ENCODE measurements at places on chromosomes 5 and 9.
A peak's percentile ranks its signal among the peaks of the same experiment; 100 is the strongest.

- no peak for DNase-seq
Measured at GRCh38 chr9:92666236-92666635, 3.7 kb downstream of the IPPK start.

- peak; percentile 82 for DNase-seq
Measured at GRCh38 chr5:96601715-96602244, 60.4 kb upstream of the CAST start.

DNA sequence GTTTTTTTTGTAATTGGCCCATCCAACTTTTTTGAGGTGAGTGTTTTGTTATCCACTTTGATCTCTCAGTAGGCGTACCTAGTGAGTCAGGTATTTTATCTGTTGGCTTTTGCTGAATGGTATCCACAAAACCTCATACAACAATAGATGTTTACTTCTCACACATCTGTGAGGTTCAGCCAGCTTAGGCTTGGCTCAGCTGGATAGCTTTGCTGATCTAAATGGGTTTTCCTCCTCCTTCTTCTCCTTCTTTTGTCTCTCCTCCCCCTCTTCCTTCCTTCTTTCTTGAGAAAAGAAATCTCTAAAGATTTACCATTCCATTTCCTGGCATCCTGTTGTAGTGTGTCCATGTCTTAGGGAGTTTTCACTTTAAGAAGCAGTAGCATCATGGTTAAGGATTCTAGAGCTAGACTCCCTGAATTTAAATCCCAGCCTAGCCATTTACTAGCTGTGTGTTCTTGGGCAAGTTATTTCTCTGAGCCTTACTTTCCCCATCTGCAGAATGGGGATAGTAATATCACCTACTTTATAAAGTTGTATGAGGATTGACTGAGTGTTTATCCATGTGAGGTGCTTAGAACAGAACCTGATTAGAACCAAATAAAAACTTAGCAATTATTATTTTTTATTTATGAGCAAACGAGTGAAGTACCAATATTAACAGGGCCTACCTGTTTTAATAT is 126.3 kb downstream of the ARHGAP26 start:
- no peak for DNase-seq

DNA sequence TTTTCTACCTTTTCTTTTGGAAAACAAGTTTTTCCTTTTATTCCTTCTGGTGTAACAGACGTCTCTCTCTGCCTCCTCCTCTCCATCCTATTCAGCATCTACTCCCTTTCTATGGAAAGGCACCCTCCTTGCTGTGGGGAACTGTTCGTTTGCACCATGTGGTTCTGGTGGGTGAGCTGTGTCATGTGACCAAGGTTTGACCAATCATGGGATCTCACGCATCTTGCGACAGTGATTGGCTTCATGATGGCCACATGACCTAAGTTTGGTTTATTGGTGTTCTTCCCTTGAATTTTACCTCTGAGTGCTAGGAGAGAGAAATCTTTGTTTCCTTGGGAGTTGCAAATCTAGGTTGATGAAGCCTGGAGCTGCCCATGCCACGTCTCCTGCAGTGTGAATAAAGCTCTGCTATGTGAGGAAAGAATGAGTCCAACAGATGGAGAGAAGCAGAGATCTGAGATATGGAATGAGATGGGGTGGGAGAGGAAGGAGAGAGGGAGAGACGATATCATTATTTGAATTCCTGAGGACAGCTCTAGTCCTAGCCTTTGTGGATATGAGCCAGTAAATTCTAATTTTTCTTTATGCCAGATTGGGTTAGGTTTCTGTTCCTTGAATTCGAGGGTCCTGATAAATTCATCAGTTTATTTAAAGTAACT is 178.8 kb upstream of the IL12B start:
- DNase-seq = no peak

DNA sequence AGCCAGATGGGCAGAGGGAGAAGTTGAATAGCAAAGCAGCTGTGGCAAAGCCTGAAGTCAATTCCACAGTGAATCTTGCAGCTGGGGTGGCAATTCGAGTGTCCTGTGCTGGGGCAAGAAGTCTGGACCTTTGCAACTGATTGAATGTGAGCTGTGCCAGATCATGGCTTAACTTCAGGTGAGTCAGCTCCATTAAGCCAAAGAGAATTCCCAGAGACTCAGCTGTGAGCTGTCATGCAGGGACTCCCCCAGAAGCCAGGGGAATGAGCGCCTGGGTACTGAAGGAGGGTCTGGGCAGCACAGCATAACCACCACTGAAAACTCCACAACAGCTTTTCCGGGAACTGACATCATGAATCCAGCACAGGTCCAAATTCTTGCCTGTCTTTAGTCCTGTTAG is 153.5 kb upstream of the TRPC7 start:
- no peak for DNase-seq

GRCh38 chr9:131656356-131657036 is 83.4 kb downstream of the RAPGEF1 start:
- no peak for DNase-seq

DNA sequence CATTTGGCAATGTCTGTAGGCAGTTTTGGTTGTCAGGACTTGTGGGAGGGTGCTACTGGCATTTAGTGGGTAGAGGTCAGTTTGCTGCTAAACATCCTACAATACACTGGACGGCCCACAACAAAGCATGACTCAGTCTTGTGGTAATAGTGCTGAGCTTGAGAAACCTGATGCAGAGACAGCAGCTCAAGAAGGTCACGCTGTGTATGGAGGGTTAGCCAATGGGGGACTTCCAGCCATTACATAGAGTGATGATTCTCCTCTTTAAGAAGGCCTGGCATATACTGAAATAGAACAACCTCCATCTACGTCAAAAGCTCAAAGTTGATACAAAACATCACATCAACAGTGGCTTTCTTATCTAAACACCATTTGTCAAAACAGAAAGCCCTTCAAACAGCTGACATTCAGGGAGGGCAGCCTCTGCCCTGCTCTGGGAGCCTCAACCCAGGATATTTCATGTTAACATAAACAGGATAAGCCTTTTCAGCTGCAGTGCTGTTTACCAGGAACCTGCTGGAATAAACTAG is 143.0 kb downstream of the GPBP1 start:
- peak; percentile 100 for DNase-seq

- no peak for DNase-seq
Measured at GRCh38 chr9:137069508-137070091, 757 bp downstream of the SAPCD2 start.

- no peak for DNase-seq
Measured at GRCh38 chr5:173916233-173916632, 28.1 kb downstream of the CPEB4 start.

GRCh38 chr5:83470526-83471404 is 779 bp upstream of the VCAN start:
- DNase-seq = no peak

DNA sequence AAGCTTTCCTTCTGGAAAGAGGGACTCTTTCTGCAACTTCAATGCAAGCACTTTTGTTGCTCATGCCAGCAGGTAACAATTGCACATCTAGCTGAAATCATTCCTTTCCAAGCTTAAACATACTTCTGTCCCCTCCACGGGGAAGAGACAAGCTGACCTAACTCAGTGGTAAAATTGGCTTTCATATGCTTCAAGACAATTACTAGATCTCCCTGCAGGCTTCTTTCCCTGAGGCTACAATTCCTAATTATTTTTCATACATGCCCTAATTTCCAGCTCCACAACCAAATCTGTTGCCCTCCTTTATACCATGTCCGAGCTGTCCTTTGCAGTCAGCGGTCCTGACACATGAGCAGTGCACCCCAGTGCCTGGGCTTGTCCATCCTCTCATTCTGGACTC is 324.9 kb downstream of the SPOCK1 start:
- DNase-seq = no peak

GRCh38 chr5:112616812-112617547 is 120.7 kb upstream of the APC start:
- no peak for DNase-seq

DNA sequence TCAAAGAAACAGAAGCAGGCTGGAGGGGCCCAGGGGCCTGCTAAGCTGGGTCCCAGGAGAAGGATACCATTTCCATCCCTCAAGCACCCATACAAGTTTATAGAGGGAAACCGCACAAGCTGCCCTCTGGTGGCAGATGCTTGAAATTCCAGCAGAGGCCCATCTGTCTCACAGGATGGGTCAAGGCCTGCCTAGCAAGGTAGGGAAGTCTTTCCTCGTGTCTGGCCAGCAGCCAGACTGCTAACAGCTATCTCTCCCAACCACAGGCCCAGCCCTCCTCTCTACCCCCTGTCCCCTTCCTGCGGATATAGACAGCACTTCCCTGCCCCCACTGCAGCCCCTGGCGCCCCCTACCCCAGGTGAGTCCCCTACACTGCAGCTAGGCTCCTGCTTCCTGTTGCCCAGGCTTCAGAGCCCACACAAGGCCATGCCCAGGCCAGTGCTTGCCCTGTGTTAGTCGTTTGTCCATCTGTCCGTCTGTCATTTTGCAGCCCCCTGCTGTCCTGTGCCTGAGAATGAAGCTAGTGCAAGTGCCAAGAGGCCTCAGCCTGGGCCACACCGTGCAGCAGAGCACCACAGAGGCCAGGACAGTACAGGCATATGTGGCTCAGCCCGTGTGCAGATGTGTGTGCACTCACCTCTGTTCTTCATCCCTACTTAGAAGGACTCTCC is 26.2 kb downstream of the TCF7 start:
- peak; percentile 70 for DNase-seq

Data from brain microvascular endothelial cell (primary cell).